CD4-positive, CD25-positive, alpha-beta regulatory T cell (primary cell): ENCODE measurements at places on chromosomes 11 and 22. TPM values are rescaled to one million over a fixed set of nuclear protein-coding genes. Genes with fewer than 3 reads are reported as not detected.

DNA sequence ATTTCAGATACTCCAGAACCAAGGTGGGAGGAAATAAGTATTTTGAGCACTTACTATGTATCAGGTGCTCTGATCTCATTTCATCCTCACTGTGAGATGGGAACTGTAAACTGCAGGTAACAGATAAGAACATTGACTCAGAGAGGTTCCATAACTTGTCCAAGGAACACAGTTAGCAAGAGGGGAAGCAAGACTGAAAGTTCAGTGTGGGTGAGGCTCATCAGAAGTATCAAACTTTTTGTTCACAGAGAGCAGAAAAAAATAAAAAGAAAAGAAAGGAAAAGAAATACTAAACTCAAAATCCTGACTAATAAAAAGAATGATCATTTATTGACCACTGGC is 37.1 kb downstream of the RAB30 start:
- no peaks in the 10 kb centered on the region for H3K36me3 ChIP-seq
- no peaks in the 10 kb centered on the region for H3K27me3 ChIP-seq
- no peak overlapping the region for H3K4me3 ChIP-seq
- peaks cover 5% of the 10 kb centered on the region for H3K4me1 ChIP-seq

DNA sequence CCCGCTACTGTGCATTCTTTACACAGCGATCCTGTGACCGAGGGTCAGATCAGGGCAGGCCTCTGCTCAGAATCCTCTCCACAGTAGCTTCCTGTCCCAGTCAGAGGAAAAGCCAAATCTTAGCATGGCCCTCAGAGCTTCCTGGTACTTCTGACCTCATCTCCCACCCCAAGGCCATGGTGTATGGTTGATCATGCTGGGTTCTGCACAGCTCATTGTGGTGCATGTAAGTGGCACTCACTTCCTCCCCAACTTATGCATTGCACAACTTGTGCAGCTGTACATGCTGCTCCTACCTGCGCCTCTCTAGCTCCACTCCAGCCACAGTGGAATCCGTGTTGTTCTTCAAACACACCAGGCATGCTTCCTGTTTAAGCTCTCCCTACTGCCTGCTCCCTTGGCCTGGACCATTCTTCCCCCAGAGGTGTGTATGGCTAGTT is 20.3 kb downstream of the BMAL1 start:
- no peak overlapping the region for H3K4me3 ChIP-seq
- DNase-seq, result no peak
- H3K27me3 ChIP-seq, result no peaks in the 10 kb centered on the region
- H3K36me3 ChIP-seq, result no peaks in the 10 kb centered on the region

Gene OR52I1
- not detected for total RNA-seq

Gene WNT7B
- total RNA-seq, result not detected
